Femur (tissue), 1 donor: ENCODE measurements at places on chromosomes 7 and 10.

DNA sequence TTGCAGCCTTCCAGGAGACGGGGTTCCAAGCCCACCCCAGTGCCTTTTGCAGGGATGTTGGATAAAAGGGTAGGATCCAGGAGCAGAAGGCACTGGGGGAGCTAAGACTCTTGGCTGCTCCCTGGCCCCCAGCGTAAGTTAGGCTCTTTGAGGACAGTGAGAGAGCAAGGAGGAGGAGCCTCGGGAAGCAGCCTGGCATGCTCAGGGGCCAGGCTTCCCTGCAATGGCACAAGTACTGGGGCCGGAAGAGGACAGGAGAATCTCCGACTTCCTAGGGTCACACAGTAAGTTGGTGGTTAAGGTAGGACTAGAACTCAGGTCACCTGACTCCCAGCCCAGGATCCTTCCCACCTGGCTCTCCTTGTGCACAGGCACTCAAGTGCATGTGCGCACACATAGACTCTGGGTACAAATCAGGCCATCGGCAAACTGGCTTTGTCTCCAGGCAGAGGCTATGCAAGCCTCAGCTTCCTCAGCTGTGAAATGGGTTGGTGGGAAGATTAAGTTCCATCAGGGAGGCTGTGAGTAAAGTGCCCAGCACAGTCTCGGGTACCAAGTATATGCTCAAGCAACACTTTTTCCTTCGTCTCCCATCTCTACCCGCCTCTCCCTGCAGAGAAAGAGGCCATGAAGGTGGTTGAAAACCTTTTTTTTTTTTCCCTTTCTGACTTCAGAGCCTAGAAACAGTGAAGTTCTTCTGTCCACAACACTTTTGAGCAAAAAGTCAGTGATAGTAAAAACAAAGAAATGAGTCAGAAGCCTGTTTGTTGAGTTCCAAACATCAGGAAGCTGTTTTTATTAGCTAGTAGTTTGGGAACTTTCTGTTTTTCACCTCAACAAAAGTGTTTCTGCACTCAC is 79.1 kb downstream of the NEURL1 start:
- no peak for DNase-seq

DNA sequence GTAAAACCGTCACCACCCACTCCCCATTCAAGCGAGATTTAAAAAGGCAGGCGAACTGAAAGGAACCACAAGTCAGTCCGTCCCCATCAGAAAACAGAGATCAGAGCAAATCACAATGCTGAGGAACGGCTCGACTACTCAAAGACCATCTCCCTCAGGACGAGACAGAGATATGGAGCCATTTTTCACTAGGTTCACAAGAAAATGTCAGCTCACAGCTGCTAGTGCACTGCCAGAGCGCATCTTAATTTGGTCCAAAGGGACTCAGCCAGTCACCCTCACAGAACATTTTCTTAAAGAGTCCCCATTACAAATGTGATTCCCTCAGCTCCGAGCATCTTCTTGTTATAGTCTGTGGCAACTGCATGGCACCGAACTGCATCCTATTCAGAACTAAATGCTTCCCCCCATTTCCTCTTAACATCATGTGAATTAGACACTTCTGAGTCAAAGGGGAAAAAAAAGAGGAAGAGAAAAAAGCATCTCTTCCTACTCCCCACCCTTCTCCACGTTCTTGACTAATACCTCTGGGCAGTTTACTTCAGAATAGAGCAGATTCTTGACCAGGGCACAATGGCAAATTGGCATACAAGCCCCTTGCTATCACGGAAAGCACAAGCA is 683.9 kb downstream of the MAGI2 start:
- DNase-seq: no peak

GRCh38 chr7:95311389-95311788 is 12.9 kb downstream of the PON1 start:
- DNase-seq: no peak

GRCh38 chr7:16169537-16169936 is 251.8 kb downstream of the CRPPA start:
- DNase-seq: no peak

DNA sequence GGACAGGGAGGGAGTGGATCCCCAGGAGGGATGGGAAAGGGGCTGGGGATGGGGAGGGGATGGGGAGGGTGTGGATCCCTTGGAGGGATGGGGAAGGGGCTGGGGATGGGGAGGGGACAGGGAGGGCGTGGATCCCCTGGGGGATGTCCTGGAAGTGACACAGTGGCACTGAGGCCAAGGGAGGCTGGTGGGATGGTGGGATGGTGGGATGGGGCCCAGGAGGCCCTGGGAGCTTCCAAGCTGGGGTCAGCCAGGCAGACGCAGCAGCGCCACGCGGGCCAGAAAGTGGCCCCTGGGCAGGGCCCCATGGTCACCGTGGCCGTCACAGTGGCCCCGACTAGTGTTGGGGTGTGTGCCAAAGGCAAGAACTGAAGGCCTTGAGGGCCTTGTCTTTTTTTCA is 67.8 kb downstream of the INPP5A start:
- peak; percentile 12 for DNase-seq

DNA sequence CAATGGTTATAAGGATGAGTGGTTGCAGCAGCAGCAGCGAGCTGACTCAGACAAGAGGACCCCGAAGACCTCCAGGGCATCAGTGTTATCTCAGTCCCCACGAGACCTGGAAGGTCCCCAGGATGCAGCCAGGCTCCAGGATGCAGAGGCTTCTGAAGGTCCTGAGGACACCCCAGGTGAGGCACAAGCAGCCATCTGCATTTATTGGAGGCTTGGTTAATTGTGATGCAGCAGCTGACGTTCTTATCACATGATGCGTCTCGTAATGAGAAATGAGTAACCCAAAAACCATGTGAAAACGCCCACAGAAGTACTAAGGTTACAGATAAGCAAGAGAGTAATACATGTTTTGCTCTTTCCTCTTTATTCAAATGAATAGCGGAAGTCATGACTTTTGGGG is 17.4 kb downstream of the C7orf57 start:
- no peak for DNase-seq

DNA sequence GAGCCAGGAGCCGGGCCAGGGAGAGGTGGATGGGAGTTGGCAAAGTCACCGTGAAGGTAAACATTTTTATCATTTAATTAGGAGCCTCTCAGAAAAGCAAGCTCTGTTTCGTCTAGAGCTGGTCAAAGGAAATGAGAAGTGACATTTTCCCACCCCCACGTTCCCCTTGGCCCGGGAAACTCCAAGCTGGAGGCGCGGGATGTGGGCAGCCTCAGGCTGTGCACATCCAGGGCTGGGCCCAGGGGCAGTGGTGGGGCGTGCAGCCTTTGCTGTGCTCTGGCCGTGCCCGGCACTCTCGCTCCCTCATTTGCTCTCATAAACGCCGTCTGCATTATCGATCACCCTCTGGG is 135.6 kb upstream of the RET start:
- peak; percentile 5 for DNase-seq

DNA sequence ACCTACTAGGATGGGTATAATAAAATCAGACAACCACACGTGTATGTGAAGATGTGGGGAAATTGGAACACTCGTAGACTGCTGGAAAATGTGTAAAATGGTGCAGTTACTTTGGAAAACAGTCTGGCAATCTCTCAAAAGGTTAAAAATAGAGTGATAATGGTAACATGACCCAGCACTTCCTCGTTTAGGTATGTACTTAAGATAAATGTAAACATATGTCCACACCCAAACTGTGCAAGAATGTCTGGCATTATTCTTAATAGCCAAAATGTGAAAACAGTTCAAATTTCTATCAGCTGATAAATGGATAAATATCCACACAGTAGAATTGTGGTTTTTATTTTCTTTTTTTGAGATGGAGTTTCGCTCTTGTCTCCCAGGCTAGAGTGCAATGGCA is 272.8 kb downstream of the ZNF248 start:
- DNase-seq: no peak

GRCh38 chr7:25666671-25667060 is 438.4 kb upstream of the NPVF start:
- DNase-seq: no peak

DNA sequence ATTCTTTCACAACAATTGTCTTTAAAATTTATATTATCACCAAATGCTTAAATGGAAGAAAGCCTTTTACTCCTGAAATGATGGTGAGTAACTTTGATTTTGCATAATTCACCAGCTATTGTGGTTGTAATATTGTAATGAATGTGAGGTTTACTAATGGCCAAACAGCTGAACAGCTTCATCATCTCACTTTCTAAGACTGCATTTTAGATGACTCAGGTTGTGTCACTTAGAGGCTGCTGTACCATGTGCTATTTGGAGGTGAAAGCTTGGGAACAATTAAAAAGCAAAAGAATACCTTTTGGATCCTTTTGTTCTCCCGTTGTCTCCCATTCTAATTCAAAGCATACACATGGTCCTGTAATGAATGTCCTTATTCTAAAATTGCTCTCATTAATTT is 604.0 kb upstream of the PFKP start:
- no peak for DNase-seq

DNA sequence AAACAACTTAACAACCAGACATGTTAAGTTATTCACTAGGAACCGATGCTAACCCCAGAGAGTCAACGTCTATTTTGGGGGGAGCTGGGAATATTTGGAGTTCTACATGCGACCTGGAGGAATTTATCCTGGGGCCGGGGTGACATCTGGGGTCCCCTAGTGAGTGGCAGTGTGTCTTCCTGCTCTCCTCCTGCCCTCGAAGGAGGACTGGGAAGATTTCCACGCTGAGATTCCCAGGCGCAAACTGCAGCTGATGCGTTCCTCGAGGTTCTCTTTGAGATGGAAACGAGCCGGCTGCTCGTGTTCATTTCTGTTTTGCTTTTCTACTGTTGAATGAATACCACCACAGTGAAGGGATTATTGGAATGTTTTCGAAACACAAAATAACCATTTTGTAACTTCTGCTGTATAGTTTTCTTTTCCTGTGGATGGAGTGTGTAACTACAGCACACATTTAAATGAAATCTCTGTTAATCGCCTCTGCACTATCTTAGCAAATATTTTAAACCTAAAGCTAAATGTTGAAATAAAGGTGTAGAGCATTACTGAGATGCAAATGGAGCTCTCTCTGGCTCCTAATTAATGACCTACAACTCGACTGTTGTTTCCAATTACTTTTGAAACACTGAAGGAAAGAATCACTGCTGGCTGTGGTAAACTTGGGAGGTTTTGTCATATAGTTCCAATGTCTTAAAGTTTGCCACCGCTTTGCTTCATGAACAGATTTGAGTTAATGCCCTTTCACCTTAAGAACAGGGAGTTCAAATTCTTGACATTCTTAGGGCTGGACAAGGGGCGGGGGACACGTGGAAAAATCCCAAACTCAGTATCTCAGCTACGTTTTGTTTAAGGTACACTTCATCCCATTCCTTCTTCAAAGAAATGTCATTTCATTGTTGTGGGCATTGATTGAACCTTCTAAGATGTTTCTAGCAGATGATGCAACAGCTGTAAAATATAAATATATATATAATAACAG is 21.1 kb downstream of the GATA3 start:
- no peak for DNase-seq

DNA sequence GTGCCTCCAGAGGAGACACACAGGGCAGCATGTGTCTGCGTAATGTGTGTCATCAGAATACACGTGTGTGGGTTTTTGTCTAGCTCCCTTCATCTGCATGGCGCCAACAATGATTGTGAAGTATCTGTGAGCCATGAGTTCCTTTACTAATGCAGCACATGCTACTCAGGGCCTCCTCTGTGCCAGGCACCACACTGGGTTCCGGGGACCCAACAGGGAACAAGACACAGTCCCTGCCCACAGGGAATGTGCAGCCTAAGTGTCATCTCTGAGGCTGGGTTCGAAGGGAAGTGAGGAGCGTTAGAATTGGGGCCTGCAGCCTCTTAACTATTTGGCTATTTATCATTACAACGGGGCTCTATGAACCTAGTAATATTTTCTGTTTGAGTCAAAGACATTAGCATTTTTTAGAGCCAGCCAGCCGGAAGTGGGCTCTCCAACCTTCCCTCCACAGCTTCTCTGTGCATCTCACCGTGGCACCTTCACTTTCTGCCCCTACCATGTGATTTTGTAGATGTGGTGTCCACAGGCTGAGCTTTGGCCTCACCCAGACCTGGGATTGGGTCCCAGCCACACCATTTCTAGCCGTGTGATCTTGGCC is 43.9 kb upstream of the SRGN start:
- no peak for DNase-seq

GRCh38 chr7:87206361-87206760 is 13.2 kb downstream of the TMEM243 start:
- no peak for DNase-seq

DNA sequence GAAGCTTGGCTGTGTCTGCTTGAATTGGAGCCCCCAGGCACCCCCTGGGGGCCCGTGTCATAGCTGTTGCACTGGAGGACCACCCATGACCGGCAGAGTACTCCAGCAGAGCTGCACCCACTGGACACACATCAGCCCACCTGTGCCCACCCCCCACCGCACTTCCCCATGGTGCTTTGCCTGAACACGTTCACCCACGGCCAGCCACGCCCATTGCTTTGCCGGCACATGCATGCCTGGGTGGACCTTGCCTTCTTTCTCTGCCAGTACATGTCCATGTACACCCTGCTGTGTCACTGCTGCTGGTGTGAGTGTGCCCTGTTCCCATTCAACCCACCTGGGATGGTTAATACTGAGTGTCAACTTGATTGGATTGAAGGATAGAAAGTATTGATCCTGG is 88.7 kb downstream of the SAMD9 start:
- no peak for DNase-seq

DNA sequence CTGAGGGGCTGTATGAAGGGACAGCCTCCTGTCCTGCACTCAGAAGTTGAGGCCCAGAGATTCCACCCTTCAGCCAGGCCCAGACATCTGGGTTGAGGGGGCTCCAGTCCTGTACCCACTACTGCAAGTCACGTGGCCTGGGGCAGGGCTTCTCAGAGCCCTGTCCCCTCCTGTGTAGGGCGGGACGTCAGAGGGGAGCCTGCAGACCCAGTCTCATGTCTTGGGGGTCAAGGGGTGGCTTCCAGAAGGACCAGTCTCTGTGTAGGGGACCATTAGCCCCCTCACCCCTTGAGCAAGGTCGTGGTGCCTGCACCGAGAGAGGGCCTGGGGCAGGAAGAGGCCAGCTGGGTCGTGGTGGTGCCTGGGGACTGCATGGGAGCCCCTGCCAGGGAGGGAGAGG is 593 bp upstream of the PILRA start:
- DNase-seq: no peak

GRCh38 chr7:24291271-24291670 is 7.3 kb downstream of the NPY start:
- DNase-seq: no peak

GRCh38 chr10:76327441-76327840 is 896.0 kb downstream of the LRMDA start:
- no peak for DNase-seq

GRCh38 chr10:35577926-35578617 is 27.1 kb upstream of the GJD4 start:
- DNase-seq: no peak

GRCh38 chr10:124403548-124403947 is 15.2 kb downstream of the OAT start:
- no peak for DNase-seq

GRCh38 chr10:29826801-29827450 is 192.2 kb upstream of the SVIL start:
- DNase-seq: no peak

DNA sequence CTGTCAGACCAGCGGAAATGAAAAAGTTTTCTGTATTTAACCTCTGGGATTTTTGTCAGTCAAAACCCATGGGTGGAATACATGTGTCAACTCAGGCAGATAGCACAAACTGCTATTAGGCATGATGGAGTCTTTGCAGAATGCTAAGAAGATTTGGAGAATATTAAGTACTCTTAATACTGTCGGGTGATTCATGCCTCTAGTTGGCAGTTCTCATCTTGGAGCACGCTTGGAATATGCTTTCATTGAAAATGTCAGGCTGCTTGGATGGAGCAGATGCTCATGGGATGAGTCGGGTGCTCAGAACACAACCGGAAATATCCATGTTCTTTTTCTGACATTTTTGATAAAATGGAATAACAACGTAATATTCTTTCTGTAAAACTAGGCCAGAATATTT is 27.6 kb upstream of the PRKG1 start:
- DNase-seq: no peak

GRCh38 chr10:76089556-76090180 is 658.2 kb downstream of the LRMDA start:
- peak; percentile 57 for DNase-seq
